ENCODE measurements at places on chromosomes 2 and 18.

DNA sequence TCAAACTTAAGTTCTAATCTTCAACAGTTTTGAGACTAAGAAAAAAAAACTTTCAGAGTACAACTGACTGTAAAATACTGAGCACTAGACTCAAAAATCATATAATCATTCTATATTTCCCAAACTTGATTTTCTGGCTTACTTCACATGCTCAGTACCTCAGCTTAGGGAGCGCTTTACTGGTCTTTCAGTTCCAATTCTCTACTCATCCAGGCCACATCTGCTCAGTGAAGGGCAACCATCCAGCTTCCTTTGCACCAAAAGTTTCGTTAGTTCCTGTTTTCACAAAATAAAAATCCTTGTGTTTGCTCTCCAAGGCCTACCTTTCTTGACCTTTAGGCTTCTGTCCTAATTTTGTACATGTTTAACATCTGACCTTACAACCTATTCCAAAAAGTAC, 287.6 kb upstream of the LRRTM1 start:
- DNase-seq: no peak

DNA sequence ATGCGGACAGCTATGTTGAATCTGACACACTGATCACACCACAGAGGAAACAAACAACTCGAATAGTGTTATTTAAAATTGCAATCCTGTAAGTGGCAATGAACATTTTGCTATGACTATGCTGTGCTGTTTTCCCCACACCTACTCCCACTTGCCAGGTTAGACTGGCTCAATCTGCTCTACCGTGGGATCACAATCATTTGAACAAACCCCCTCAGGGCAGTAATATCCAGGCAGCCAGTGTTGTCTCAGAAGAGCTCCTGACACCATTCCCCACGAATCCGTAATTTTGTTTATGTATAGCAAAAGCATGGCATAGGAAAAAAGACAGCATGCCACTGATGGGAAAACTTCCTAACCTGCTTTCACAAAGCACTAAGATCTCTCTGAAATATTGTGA, 284.3 kb downstream of the ERBB4 start:
- no peak for DNase-seq

DNA sequence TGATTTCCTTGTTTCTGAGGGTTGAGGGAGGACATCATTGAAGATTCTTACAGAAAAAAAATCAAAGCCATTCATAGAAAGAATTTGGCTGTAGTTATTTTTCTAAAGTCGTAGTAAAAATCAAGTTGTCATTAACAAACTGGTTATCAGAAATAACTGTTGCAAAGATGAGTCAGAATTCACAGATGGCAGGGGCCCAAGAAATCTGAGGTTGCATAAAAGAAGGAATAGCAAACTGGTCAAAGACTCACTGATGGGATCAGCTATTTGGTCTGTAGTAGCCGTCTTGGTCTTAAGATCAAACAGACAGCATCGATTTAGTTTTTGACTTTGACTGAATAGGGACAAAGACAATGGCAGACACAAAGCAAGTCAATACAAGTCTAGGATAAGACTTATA, 334.3 kb downstream of the FIGN start:
- no peak for DNase-seq

DNA sequence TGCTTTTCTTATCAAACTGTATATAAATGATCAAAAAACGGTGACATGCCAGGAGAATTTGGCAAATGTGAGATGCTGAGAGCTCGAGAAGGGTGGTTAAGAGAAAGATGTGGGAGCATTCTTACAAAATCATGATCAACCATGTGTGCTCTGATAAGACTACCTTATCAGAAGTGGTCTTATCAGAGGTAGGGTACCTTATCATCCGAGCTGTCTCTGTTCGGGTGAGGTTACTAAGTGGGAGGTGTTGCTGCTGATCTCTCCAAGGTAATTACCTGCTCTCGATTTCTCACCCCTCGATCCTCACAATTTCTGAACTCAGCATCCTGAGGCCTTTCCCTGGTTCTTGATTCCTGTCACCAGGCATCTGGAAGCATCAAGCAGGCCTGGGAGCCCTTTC, 813.0 kb upstream of the ID2 start:
- DNase-seq: no peak

DNA sequence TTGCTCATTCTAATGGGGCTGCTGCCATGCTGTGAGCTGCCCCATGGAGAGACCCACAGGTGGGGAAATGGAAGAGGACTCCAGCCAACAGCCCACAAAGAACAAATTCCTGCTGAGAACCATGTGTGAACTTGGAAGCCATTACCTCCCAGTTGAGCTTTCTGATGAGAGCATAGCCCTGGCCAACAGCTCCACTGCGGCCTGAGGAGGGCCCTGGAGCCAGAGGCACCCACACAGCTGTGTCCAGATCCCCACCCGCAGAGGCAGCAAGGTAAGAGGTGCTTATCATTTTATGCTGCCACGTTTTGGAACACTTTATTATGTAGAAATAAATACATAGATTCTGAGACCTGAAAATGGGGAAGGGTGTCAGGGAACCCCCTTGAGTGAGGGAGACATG, 44.2 kb upstream of the OTOS start:
- no peak for DNase-seq

DNA sequence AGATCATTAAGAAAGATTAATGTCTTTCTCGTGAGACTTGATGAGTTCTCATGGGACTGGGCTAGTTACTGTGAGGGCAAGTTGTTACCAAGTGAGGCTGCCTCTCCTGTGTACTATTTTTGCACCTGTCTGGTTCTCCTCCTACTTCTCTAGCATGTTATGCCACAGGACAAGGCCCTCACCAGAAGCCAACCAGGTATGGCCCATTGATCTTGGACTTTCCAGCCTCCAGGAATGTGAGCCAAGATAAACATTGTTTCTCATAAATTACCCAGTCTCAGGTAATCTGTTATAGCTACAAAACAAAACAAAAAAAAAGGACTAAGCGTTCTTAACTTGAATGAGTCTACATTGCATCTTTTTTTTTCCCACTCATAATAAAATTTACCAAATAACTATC, 184.1 kb downstream of the CDH7 start:
- no peak for DNase-seq

DNA sequence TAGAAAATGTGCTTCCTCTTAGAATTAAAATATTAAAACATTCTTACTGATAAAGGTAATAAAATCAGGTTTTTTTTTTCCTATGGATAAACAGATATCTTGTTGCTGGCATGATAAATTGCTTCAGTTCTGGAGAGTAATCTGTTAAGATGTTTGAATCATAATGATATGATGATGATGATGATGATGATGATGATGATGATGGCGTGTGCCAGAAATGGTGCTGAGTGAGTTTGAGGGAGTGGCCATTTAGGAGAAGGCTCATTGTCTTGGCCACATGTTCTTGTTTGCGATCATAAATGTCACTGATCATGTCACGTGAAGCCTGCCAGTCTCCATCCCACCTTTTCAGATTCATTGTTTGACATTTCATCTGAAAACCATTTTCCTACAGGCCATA, 35.0 kb downstream of the ADAM23 start:
- no peak for DNase-seq

- no peak for DNase-seq
Measured at GRCh38 chr2:1339388-1340140, 73.7 kb upstream of the TPO start.

DNA sequence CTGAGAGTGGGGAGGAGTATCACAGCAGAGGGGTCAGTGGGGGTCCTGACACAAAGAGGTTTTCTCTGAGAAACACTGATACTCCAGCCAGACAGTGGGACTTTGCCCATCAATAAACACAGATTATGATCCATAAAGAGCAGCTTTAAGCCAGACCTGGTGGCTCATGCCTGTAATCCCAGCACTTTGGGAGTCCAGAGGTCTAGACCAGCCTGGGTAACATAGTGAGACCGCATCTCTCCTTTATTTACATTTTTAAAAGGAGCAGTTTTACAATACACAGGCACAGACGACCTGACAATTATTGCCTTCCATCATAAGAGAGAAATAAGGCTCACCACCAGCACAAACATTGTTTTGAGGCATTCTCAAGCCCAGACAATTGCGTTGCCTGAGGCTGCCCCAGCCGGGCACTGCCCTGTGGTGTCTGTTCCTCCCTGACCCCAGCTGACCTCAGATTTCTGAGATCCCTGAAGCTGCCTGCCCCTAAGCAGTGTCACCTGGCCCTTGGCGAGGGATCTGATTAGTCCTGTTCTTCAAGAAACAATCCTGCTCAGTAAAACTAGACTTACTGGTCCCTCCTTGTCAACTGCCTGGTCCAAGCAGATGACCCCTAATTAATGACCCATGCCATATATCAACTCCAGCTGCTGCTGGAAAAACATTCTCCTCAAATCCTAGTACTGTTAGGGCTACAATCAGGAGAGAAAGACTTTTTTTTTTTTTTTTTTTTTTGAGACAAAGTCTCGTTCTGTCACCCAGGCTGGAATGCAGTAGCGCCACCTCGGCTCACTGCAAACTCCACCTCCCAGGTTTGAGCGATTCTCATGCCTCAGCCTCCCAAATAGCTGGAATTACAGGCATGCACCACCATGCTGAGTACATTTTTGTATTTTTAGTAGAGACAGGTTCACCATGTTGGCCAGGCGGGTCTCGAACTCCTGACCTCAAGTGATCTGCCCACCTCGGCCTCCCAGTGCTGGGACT, 59.4 kb upstream of the SOS1 start:
- DNase-seq: no peak

- DNase-seq: no peak
Measured at GRCh38 chr18:51943281-51943680, 396.7 kb upstream of the DCC start.

DNA sequence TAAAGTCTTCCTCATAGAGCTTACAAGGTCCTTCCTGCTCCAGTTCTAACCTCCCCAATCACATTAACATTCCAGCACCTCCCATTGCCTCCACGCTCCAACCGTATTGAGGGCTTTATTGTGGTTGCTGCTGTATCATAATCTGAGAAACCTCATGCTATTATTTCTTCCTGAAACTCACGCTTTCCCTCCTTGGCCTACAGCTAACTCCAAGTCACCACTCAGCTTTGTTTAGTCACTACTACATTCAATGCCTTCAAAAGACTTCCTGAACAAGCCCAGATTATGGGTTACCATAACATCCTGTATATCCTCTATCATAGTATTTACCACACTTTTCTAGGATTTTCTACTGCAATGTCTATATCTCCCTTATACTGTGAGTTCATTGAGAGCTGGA, 230.4 kb downstream of the IKZF2 start:
- DNase-seq: no peak

GRCh38 chr18:69658103-69658502, 257.4 kb downstream of the DOK6 start:
- DNase-seq: no peak

DNA sequence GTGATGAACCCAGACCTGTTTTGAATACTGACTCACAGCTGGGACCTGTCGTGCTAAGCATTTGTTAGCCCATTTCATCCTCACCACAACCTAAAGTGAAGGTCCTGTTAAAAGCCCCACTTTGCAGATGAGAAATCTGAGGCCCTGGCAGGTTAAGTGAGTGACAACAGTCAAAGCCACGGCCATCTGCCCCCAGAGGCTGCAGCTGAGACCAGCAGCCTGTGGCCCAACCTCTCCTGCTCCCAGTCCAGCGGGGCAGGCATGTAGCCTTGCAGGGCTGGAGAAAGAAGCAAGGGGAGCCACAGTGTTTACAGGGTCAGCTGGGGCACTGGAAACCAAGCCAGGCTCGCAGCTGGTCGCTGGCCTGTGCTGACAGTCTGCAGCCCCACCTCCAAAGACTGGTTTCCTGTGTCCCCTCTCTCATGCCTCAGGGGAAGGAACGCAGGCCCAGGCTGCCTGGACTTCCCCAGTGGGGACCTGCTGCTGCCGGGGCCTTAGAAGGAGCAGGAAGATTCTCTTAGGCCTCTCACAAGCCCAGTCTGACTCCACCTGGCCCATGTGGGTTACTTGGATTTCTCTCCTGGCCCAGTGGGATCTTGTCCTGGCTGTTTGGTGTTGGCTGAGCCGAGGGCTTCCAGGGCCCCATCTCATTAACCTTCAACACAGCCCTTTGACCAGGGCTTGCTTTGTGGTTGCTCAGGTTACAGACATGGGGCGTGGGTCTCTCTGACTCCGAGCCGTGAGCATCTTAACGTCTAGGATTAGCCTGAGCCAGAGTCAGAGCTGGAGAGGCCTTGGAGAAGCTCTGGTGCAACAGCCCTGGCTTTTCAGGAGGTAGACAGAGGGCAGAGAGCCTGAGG, 1.7 kb downstream of the INPP5D start:
- DNase-seq: no peak

GRCh38 chr2:160271171-160272086, 71.4 kb upstream of the ITGB6 start:
- no peak for DNase-seq

GRCh38 chr2:79906139-79906890, 393.5 kb downstream of the CTNNA2 start:
- DNase-seq: no peak

- DNase-seq: no peak
Measured at GRCh38 chr2:75337619-75338018, 138.3 kb upstream of the TACR1 start.

DNA sequence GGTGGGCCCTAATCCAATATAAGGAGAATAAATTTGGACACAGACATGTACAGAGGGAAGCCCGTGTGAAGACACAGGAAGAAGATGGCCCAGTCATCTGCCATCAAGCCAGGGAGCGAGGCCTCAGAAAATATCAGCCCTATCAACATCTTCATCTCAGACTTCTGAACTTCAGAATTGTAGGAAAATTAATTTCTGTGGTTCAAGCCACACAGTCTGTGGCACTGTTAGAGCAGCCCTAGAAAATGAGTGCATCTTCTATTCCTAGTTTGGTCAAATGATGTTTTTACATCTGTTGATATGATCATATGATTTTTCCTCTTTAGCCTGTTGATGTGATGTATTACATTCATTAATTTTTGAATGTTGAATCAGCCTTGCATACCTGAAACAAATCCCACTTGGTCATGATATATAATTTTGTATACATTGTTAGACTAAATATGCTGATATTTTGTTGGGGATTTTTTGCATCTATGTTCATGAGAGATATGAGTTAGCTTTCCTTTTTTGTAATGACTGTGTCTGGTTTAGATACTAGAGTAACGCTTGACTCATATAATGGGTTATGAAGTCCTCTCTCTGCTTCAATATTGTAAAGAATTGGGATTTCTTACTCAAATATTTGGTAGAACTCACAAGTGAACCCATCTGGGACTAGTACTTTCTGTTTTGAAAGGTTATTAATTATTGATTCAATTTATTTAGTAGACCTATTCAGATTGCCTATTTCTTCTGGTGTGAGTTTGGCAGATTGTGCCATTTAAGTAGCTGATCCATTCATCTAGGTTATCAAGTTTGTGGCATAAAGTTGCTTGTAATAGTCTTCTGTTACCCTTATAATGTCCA, 451.4 kb downstream of the EIPR1 start:
- no peak for DNase-seq

DNA sequence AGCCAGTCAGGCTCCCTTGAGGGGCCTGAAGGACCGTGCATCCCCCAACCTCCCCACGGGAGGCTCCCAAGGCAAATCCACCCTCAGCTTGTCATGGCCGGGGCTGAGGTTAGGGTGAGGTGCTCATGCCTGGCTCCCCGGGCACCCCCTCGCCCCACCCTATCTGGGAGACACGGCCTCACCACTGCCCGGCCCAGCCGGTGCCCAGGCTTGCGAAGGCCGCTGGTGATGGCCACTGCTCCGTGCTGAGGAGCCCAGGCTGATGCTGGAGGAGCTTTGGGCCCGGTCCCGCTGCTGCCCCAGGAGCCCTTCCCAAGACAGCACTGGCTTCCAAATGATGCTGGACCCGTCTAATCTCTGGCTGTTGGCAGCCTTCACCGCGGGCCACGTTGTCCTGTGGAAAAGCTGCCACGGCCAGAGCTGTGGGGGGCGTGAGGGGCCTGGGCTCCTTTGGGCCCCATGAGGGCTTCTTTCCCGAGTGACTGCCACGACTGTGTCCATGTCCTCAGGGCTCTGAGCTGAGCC, 135.7 kb upstream of the CTDP1 start:
- no peak for DNase-seq

Data from activated CD8-positive, alpha-beta memory T cell treated with anti-CD3 and anti-CD28 coated beads for 4 hours (primary cell).